ENCODE measurements at places on chromosomes 7 and 10.
A peak's percentile ranks its signal among the peaks of the same experiment; 100 is the strongest.

GRCh38 chr10:126147866-126148587 lies 240.2 kb downstream of the ADAM12 start:
- DNase-seq: peak; percentile 95

DNA sequence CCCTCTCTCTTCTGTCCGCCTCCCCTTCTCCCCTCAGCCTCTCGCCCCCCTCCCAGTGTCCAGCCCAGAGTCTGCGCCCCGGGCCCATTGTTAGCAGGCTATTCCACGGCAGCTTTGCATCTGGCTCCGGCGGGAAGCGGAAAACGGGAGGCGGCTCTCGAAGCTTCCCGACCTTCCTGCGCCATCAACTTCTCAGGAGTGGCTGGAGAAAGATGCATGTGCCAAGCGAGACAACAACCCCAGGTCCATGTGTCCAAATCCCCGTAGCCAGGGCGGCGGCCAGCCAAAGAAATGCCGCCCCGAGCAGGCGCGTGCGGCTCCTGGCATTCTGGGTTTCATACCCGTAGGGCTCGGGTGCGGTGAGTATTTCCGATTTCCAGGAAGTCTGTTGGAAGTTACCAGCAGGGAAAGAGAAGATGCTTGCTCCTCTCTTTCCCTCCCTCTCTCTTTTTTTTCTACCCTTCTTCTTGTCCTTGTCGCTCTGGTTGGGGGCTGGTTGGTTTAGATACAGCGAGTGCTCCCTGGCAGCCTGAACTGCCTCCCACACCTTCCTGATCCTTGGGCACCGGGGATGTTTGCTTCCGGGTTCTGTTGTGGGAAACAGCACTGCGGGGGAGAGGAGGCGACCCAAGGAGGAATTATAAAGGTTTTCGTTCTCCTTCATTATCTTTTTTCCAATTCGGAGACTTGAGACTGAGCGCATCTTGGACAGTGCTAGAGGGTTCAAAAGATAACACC lies 1.2 kb upstream of the HOXA2 start:
- DNase-seq: no peak

DNA sequence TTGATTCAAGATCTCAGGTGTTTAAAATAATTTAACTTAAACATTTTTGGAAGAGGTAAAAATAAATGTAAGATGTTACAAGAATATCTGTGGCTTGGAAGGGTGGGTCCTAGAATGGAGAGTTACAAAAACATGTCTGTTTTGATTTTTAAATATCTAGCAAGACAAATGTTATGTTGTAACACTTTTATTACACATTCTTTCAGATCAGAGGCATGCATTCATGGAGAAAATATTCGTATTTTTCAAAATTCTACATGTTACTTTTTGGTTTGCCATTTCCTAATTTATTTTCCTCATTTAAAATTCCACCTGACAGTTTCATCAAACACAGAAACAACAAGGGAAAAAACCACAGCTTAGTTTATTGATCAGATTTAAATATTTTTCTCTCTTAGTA lies 10.0 kb downstream of the WBP1L start:
- no peak for DNase-seq

GRCh38 chr10:24926557-24926956 lies 25.8 kb downstream of the PRTFDC1 start:
- no peak for DNase-seq

DNA sequence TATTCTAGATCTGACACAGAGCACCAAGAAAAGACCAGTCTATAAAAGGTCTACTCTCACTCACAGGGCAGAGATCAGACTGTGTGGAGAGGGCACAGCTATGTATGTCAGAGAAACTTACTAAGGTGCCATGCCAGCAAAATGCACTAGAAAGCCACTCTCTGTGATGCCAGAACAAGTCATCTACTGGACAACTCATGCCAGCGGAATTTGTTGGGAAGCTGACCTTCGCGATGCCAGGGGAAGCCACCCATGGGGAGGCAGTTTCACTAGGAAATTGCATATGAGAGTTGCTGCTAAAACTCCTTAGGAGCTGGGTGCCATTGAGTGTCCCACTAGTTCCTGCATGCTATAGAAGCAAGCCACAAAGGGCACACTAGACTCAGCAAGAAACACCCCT lies 58.5 kb downstream of the MICU1 start:
- DNase-seq: no peak

DNA sequence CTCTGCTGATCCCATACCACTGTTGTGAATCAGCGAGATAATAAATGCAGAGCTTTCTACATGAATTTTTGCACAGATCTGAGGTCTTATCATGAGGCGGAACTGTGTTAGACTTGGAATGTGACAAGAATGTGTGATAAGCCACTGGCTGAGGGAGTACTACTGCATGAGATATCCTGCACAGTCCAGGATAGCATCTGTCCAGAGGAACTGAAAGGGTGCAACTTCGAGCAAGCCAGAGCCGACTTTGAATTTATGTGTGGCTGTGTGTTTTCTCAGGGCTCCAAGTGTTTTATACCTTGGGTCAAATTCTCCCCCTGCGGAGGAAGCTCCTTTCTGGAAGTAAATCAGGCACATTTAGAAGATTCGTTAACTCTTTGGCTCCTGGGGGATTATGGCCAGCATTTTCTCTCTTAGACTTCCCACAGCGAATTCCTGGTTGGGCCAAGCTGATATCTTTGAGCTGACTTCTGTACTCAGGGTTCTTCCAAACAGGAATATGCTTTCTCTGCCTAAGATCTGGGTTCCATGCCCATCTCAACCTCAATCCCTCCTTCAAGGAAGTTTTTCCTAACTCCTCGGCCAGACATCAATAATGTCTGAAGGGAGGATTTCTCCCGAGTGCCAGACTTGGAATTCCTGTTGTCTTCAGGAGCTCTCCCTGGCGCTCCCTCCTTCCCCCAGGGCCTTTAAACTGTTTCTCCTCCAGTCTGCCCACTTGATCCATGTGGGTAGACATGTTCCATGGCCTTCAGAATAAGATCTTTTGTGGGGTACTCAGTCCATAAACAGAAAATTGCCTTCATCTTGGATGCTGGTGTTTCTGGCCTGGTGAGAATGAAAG lies 2.5 kb upstream of the MEST start:
- DNase-seq: peak; percentile 86

DNA sequence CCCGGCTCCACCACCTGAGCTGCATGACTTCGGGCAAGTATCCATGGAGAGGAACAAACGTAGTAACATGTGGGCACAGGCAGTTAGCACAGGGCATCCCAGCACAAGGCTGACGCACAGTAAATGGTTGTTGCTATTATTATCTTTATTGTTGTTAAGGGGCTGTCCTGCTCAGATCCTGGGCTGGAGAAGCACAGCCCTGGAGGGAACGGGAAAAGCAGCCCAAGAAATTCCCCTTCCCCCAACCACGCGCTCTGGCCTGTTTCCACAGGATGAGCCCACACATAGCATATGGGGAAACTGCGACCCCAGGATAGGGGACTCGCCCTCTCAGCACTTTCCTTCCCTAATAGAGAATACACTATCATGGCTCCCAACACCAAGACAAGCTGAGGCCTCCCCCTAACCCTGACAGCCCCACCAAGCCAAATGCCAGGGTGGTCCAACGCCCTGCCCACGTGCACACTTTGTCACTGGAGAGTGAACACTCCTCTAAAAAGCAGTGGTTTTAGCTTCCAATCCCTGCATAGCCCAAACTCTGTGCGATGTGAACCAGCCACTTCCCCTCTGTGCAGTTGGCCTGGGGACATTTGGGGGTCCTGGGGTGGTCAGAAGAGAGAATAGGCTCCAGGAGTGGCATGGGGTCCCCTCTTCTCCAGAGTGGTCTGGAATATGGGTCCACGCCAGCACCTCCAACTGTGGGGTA lies 11.0 kb downstream of the PSD start:
- DNase-seq: no peak

All from fibroblast of skin of abdomen (primary cell).